Endothelial cell of umbilical vein (primary cell): ENCODE measurements at places on chromosomes 6 and 20. TPM values are rescaled to one million over a fixed set of nuclear protein-coding genes. Genes with fewer than 3 reads are reported as not detected.
A peak's percentile ranks its signal among the peaks of the same experiment; 100 is the strongest.

DNA sequence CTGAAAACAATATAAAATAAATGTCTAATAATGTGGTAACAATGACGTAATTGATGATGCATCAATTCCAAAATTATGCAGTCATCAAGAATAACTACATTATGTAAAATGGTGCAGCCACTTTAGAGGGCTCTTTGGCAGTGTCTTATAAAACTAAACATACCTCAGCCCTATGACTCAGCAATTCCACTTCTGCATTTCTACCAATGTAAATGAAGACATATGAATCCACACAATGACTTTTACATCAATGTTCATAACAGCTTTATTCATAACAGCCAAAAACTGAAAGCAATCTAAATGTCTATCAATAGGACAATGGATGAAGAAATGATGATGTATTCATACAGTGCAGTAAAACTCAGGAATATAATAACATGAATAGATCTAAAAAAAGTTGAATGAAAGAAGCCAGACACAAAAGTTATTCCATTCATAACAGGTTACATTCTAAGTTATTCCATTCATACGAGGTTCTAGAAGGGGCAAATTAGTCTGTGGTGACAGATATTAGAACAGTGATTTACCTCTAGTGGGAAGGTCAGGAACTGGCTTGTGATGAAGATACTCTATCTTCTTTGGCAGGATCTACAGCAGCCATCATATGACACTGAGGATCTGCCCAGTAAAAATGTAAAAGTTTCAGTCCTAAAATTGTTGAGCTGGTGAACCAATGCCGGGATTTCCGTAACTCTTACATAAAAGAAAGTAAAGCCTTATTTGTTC, 396.1 kb downstream of the PLCB1 start:
- H3K4me1 ChIP-seq, result peaks cover 8% of the 10 kb centered on the region
- no peak overlapping the region for H3K27ac ChIP-seq
- H3K27me3 ChIP-seq, result no peaks in the 10 kb centered on the region
- no peak overlapping the region for H3K4me3 ChIP-seq

- no peaks in the 10 kb centered on the region for H3K36me3 ChIP-seq
- peak overlapping the region; percentile 71 for H3K27ac ChIP-seq
- peak; percentile 23 for DNase-seq
- H3K27me3 ChIP-seq, result no peaks in the 10 kb centered on the region
These were observed 238.5 kb downstream of the FARS2 start for GRCh38 chr6:5499644-5500306.

The SCUBE3 gene
- 0.62 and 1.5 TPM in 2 replicates for total RNA-seq

The ID4 gene
- not detected in 2 replicates for total RNA-seq

DNA sequence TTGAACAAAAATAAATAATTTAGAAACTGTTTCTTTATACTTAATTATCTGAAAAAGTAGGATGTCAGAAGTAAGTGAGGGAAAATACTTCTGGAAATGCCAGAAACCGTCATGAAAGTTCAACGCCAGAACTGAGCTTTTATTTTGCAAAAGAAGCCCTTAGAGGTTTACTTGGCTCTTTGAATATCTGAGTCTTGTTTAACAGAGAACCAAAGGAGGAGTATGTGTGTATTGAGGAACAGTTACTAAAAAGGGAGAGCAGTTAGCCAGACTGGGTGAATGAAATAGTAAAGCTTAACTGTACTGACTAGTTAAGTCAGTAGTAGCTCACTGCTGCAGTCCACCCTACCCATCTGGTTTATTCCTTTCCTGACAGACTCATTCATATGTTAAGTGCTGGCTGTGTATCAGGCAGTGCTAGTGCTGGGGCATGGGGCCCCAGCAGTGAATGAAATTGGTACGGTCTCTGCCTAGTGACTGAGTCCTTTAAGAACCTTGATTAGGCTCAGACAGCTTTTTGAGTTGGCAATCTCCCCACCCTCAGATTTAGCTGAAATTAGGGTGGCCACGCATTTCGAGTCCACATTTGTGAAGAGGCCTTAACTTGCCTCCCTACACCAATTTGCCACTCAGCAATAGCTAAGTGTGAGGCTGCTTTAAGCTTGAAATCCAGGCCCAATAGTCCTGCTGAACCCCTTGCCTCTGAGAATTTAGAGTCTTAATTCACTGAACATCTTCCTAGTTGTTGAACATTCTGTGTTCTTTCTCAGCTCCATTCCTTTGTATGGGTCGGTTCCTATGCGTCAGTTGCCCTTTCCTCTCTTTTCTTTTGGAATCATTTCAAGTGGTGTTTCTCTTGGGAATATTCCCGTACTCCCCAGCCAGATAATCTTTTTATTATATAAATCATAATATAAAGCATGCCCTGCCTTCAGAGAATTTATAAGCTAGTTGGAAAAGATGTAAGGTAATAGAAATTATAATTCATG, 20.2 kb downstream of the MAP3K4 start:
- peaks cover 8% of the 10 kb centered on the region for H3K4me1 ChIP-seq
- no peak overlapping the region for H3K27ac ChIP-seq
- no peaks in the 10 kb centered on the region for H3K27me3 ChIP-seq
- no peaks in the 10 kb centered on the region for H3K36me3 ChIP-seq

- peaks cover 35% of the 10 kb centered on the region for H3K4me1 ChIP-seq
- no peak overlapping the region for H3K4me3 ChIP-seq
These were observed 34.5 kb downstream of the FOXP4 start for GRCh38 chr6:41580690-41581089.

DNA sequence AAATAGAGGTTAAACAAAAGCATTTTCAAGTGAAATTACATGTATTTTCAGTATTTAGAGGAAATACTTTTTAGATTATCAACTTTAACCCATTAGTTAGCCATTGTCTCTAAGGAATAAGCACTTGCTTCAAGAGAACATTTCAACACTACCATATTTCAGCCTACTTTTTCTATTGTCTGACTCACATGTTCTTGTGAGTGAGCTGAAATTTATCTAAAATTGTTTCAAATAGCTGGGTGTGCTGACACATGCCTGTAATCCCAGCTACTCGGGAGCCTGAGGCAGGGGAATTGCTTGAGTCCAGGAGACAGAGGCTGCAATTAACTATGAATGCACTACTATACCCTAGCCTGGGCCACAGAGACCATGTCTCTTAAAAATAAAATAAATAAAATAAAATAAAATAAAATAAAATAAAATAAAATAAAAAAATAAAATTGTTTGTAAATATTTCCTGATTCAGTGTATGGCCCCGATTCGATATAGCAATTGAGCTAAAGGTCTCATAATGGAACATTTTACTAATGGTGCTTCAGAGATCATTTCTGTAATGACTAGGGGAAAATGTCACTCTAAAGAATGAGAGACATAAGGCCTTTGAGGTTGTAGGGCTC, 324.6 kb upstream of the PLCB4 start:
- H3K4me1 ChIP-seq, result no peaks in the 10 kb centered on the region
- H3K27ac ChIP-seq, result no peak overlapping the region
- H3K4me3 ChIP-seq, result no peak overlapping the region
- H3K27me3 ChIP-seq, result no peaks in the 10 kb centered on the region

The SDC4 gene
- 28.7 and 32.0 TPM in 2 replicates for total RNA-seq
